Mucosa of gallbladder (tissue), 1 donor: ENCODE measurements at places on chromosomes 1 and 21. TPM values are rescaled to one million over a fixed set of nuclear protein-coding genes. Genes with fewer than 3 reads are reported as not detected.

DNA sequence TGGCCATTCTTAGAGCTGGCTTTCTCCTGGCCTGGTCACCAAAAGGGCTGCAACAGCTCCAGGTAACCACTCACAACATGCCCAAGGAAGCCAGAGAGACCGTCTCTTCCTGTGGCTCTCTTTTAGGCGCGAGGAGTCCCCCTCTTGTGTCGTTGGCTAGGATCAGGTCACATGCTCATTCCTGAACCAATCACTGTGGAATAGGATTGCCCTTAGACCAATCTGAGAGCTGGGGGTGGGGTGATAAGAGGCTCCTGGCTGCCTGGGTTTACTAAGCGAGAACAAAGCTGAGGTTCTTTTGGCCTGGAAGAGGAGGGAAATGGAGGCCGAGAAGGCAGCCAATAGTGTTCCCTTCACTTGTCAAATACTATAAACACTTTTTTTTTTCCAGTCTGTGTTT is 452.1 kb upstream of the PROX1 start:
- no peak for DNase-seq

DNA sequence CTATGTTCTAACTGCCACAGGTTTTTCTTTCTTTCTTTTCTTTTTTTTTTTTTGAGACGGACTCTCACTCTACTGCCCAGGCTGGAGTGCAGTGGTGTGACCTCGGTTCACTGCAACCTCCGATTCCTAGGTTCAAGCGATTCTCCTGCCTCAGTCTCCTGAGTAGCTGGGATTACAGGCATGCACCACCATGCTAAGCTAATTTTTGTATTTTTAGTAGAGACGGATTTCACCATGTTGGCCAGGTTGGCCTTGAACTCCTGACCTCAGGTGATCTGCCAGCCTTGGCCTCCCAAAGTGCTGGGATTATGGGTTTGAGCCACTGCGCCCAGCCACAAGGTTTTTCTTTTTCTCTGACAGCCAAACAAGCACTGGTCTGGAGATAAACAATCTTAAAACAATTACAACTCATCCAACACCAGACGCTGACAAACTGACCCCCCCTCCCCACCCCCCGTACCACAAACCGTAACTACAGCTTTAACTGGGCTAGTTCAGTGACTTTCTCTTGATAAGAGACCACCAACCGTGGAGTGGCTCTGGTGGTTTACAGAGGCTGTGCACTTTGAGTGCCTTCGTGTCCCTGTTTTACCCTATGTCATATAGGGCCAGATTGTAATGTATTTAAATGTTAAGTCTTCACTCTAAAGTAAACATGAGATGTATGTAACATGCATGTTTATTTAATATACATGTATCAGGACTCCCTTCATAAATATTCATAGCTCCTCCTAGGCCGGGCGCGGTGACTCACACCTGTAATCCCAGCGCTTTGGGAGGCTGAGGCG is 19.5 kb upstream of the PUM1 start:
- no peak for DNase-seq

GRCh38 chr1:76408303-76408702 is 333.8 kb downstream of the ST6GALNAC3 start:
- DNase-seq: no peak

The SPRR2G gene
- not detected for total RNA-seq

GRCh38 chr1:197319631-197320030 is 51.6 kb downstream of the CRB1 start:
- DNase-seq: no peak

- DNase-seq: no peak
Measured at GRCh38 chr1:178107823-178108222, 13.9 kb downstream of the RASAL2 start.

DNA sequence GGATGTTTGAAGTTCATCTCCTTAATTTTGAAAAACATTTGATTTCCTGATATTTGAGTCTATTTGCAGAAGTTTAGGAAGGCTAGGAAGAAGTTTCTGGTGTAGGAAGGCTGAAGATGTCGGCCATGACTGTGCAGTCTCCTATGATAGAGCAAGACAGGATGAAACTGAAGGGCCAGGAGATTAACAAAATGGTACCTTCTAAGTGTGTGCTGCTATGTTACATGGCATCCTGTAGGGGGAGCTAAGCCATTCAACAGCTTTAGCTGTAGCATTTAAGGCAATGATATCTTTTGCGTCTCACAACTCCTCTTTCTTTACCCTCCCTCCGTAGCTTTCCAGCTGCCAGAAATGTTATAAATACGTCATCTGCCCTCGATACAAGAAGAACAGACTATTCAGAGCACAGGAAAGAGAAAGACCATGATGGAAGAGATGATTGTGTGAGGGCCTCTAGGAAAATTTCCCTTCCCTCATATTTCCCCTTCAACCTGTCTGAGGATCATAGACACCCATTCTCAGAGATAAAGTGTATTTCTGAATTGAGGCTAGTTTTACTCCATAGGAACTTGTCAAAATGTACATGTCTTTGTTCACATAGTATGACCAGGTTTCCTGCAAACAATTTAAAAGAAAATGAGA is 61.1 kb downstream of the XCL1 start:
- DNase-seq: no peak

DNA sequence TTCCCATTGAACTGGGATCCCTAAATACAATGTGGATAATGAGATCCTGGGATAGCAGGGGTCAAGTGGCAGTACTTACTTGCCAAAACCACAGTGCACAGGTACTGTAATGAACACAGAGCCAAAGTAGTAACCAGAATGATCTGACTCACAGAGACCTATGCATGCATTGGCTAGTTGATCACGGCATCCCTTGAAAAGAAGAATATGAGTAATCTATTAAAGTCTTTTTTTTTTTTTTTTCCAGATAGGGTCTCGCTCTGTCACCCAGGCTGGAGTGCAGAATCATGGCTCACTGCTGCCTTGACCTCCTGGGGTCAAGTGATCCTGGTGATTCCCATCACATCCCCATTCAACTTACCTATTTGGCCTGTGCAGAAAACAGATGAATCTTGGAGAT is 29.4 kb upstream of the EIF4G3 start:
- no peak for DNase-seq

DNA sequence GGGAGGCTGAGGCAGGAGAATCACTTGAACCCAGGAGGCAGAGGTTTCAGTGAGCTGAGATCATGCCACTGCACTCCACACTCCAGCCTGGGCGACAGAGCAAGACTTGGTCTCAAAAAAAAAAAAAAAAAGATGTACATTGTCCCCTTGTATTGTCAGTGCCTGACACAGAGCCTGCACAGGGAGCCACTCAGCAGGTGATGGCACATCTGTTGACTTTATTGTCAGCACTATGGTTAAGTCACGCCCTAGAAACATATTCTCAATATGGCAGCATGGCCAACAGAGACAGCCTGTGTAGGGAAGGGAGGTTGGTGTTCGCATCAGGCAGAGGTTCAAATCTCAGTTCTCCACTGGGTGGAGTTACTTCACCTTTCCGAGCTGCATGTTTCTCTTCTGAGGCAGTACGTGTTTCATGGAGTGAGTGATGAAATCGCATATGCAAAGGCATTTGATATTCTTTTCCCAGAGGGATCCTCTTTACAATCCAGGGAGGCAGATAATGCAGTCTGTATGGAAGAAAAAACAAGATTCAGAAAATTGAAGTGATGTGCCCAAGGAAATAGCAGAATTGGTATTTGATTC is 20.6 kb downstream of the LAMC2 start:
- DNase-seq: no peak

- no peak for DNase-seq
Measured at GRCh38 chr1:211490821-211491415, 1.0 kb downstream of the RD3 start.

The S100A8 gene
- total RNA-seq: 7.0 TPM

- no peak for DNase-seq
Measured at GRCh38 chr1:56901716-56902115, 47.1 kb downstream of the C8A start.

The ATP1A2 gene
- total RNA-seq: 18.6 TPM

The PADI3 gene
- 0.72 TPM for total RNA-seq
